Lung (tissue), 17 donors: ENCODE measurements at places on chromosomes 5 and 9. TPM values are rescaled to one million over a fixed set of nuclear protein-coding genes. Genes with fewer than 3 reads are reported as not detected.

GRCh38 chr9:78130004-78130403 lies 98.4 kb upstream of the GNAQ start:
- DNase-seq = peak; percentile 40

DNA sequence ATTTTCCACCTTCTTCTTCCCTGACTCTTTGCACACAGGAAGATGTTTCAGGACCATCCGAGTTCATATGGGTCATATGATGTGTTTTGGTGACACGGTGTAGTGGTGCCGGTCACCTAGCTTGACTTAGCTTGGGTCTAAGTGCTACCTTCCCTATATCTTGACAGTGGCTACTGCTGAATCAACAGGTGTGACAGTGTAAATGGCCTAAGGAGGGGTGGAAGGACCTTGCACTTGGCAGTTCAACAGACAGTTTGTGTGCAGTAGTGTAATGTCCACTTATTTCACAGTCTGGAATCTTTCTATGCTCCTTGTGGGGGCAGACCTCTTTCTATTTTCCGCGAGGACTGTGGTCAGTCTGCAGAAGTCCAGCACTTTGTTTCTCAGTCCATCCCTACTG lies 43.8 kb downstream of the CARTPT start:
- DNase-seq = no peak

CNTLN gene
- 2.7 TPM for polyA plus RNA-seq

GABRA6 gene
- polyA plus RNA-seq = not detected

DNA sequence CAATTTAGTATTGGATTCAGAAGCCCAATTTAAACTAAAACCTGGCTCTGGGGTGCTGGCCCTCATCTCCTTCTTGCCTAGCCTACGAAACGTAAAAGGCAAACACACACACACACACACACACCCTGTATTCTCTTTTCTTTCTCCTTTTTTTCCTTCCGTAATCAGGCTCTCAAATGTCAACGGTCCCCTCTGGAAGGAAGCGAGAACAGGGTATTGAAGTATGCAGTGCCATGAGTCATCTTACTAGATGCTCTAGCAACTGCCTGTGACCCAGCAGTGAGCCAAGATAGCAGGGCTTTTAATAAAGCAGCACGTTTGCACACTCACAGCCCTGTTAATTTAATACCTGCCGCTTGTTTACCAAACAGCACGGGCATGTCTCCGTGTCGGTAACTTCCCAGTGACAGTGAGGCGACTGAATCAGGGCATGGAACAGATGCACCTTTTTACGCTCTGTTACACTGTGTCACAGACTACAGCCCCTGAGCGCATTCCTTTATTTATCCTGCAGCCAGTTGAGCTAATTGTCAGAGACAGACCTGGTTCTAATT lies 243.8 kb downstream of the BNC2 start:
- DNase-seq = peak; percentile 63

GRCh38 chr5:105806596-105806995 lies 1864.1 kb downstream of the EFNA5 start:
- peak; percentile 18 for DNase-seq

- DNase-seq = no peak
These were observed 208.6 kb downstream of the MPDZ start for GRCh38 chr9:13070612-13071595.

ERCC8 gene
- 5.5 TPM for polyA plus RNA-seq

DNA sequence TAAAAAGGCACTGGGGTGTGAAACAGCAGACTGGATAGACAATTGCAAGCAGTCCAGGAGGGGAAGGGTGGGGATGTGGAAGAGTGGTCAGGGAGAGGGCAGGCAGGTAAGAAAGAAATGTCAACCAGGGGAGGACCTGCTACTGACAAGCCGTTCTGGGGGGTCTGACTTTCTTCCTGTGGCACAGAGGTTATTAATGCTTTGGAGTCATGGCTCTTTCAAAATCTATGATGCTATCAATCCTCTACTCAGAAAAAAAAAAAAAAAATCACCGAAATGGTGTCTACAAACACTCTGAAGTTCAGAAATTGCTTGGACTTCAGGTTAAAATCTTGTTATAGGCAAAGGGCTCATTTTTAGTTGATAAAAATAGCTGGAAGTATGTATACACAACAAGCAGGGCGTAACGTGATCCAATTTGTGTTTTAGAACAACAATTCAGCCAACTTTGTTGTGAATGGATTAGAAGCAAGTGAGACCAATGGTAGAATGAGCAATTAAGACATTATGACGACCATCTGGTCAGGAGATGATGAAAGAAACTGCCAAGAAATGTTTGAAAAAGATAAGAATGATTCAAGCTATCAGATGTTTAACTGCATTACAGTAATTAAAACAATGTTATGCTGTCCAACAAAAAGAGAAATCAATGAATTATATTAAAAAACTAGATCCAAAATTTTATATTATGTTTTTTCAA lies 255.2 kb downstream of the DEPDC1B start:
- no peak for DNase-seq

PCDHA1 gene
- polyA plus RNA-seq = 0.30 TPM

DNA sequence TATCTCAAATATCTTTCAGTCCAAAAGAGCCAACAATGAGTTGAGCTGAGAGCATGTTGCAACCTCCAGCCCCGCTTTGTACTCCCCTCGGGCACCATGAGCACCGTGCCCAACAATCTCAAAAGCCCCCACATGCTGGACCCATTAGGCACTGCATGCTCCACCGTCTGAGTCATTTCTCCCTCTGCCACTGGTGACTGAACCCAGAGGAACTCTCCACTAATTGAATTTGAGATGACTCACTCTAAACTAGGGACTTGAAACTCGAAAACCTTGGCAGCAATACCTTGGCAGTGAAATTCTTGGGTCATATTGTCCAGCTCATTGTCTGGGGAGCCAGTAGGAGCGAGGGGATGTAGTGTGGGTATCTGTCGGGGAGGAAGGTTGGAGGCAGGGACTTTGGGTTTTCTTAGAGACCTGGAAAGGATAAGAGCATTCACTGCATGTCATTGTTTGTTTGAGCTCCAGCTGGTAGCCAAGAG lies 49.9 kb upstream of the SLIT3 start:
- no peak for DNase-seq

GRCh38 chr5:160772854-160773253 lies 79.2 kb downstream of the ATP10B start:
- no peak for DNase-seq

DNA sequence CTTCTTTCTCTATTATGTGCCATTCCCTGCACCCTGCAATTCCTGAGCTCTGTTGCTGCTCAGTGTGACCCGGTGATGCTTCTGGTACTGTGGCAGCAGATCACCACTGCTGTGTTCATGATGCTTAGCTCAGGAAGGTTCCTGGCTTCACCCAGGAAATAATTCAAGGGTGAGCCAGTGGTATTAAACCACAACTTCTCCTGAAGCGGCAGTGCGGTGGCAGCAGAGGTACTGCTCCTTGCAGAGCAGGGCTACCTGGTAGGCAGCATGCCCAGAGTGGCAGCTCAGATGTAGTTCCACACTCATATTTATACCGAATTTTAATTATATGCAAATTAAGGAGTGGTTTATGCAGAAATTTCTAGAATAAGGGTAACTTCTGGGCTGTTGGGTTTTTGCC lies 213.8 kb upstream of the ZNF608 start:
- no peak for DNase-seq

ABCA2 gene
- polyA plus RNA-seq = 18.1 TPM

MCIDAS gene
- polyA plus RNA-seq = 0.93 TPM

GRCh38 chr9:36485647-36486328 lies 85.7 kb upstream of the RNF38 start:
- DNase-seq = peak; percentile 14

GRCh38 chr5:76522103-76522935 lies 100.9 kb downstream of the F2RL2 start:
- DNase-seq = no peak

DNA sequence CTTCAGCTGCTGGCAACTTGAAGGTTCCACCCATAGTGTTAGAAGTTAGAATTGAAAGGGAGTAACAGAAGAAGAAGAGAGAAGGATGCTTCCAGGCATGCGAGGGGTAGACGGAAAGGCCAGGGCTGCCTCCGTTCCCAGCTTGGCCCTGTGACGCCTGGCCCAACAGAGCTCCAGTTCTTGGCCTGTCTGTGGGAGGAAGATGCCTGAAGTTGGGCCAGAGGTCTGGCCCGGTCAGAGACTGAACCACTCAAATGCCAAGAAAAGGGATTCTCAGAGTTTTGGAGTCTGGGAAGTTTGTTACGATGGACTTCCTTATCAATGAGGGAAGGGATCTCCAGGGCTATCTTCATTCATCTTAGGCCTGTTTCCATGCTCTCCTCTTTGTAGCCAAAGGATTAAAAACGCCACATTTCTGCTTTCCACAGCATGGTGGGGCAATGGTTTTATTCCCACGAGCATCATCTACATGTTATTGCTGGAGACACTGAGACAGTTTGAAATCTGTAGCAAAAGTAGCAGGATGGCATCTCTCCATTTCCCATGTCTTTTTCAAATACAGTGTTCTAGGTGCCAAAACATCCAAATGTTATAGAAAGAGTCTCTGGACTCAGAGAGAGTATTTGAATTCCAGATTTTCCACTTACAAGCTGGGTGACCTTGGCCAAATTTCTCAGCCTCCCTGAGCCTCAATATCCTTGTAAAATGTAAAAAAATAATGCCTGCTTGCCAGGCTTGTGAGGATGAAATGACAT lies 65.4 kb upstream of the ANKRD55 start:
- no peak for DNase-seq

GRCh38 chr5:10520706-10521105 lies 43.2 kb upstream of the ANKRD33B start:
- peak; percentile 48 for DNase-seq

DNA sequence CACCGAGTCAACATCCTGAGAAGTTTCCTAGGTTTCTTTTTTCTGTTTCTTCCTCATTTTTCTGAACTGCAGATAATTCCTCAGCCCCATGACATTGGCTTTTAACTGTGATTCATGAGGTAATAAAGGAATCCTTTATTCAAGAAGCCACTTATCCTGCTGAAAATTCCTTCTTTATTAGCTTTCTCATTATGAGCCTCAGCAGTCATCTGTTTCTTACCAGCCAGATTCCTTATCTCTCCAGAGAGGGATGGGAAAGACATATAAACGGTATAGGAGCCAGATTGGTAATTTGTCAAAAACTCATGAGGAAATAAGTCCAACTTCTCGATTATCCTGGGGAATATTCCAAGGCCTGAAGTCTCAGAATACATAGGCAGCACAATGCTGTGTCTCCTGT lies 465.4 kb downstream of the ICE1 start:
- DNase-seq = no peak

- no peak for DNase-seq
These were observed 441.5 kb upstream of the CDH6 start for GRCh38 chr5:30752015-30752414.

IL5 gene
- polyA plus RNA-seq = not detected

GRCh38 chr5:72608297-72608696 lies 101.1 kb upstream of the ZNF366 start:
- peak; percentile 98 for DNase-seq

GRCh38 chr9:38641985-38642864 lies 21.8 kb upstream of the ANKRD18A start:
- peak; percentile 44 for DNase-seq

- no peak for DNase-seq
These were observed 619.4 kb downstream of the TLE1 start for GRCh38 chr9:81069923-81070322.

DNA sequence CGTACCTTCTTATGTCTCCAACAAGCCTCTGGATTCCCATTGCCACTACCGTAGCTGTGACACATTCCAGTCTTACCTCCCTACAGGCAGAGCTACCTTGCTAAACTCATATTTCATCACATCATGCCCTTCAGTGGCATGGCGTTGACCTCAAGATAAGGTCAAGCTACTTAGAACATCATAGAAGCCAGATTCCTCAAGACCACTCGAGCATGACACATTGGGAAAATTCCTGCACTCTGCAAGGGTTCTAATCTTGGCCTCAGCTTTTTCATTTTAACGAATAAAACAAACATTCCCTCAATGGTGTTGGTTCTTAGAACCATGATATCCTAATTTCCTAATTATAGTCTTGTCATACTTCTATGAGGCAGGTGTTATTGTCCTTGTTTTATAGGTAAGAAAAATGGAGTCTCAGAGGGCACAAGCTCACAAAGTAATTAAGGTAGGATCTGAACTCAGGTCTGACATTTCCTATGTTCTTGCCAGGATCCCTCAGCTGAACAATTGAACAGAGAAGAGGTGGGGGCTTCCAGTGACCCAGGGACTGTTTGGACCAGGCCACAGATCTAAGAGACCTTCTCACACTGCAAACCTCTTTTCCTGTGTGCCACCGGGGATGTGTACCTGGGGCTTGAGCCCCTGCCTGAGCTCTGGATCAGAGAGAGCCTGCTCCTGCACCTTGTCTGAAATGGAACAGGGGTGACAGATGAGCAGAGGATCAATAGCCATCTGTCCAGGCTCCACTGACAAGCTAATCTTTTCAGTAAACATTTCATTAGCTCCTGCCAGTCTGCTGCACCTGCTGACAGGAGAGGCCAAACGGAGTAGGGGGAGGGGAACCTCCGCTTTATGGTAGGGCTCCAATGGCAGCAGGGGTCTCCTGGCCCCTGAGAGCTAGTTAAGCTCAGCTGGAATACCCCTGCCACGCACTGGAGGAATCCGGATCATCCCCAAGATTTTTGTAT lies 49.3 kb downstream of the ALG2 start:
- DNase-seq = no peak

IL33 gene
- 16.5 TPM for polyA plus RNA-seq

DNA sequence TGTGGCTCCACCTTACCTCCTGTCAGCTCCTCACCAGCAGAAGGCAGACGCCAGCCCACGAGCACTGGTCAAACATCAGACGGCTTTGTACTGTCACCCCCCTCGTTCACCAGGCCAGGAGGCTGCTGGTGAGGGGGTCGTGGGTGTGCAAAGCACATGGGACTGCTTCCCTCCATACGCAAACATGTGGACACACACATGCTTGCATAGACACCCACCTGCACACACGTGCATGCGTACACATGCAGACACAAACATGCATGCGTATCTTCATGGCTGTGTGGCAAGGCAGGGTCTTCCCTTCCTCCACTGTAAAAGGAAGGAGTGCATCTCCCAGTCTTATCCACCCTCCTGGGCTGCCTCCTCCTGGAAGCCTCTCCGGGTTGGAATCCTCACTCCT lies 178.5 kb downstream of the OLFM1 start:
- no peak for DNase-seq

NR2F1 gene
- 59.3 TPM for polyA plus RNA-seq

GRCh38 chr5:3317051-3317795 lies 278.4 kb upstream of the IRX1 start:
- no peak for DNase-seq

GRCh38 chr5:101080462-101081240 lies 177.6 kb upstream of the ST8SIA4 start:
- DNase-seq = no peak

GRCh38 chr5:40112875-40113274 lies 566.8 kb upstream of the PTGER4 start:
- no peak for DNase-seq

DNA sequence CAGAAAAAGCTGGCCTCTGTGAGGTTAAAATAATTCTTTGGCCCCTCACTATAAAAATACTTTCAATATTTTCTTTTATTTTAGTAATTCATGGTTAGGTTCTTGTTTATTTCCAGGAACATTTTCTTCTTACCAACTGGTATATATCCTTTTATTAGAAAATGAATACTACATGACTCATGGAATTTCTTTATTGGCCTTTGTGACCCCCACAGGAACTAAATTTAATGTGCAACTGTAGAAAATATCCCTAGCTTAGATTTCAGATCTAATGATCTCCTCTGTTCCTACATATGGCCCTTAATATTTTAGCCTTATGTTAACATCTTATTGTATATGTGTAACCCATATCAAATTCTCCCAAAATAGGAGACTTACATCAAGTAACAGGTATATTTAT lies 429.9 kb downstream of the NR2F1-AS1 start:
- DNase-seq = no peak

GRCh38 chr9:10007356-10007755 lies 605.4 kb downstream of the PTPRD start:
- DNase-seq = no peak

CBY3 gene
- polyA plus RNA-seq = 0.10 TPM

GRCh38 chr9:129306318-129306973 lies 128.4 kb upstream of the IER5L start:
- no peak for DNase-seq

SPATA31C1 gene
- not detected for polyA plus RNA-seq
